ENCODE measurements at places on chromosomes 3 and 15. TPM values are rescaled to one million over a fixed set of nuclear protein-coding genes. Genes with fewer than 3 reads are reported as not detected.

NR1I2 gene
- total RNA-seq = not detected

NANOGP8 gene
- not detected for total RNA-seq

DNA sequence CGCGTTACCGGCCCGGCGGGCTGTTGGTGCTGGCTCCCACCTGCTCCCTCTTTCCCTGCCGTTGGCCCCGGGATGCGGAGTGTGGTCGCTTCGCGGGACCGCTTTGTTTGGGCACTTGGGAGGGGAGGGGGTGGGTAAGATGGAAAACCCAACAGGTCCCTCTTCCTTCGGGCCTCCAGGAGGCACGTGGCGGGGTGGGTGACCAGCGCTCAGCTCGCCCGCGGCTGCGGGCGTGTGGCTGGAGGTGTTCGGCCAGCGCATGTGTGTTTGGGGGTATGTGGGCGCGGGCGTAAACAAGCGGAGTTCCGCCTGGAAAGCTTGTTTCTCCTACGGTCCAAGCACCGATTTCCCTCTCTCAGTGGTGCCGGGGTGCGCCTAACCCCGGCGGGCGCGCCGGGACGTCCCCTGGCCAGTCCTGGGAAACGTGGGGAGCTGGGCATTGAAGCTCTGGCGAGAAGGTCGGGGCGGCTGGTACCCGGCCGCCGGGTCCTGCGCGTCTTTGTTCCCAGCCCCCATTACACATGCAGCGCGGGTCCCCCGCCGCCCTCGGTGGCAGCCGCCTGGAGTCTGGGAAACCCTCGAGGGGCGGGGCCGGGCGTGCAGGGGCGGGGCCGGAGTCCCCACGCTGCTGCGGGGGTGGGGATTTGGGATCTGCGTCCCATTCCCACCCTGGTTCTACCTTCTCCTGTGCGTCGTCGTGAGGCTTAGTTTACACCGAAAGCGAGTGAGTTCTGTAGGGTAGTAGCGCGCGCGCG, 1.4 kb downstream of the ACVR2B start:
- DNase-seq = peak; percentile 90

DNA sequence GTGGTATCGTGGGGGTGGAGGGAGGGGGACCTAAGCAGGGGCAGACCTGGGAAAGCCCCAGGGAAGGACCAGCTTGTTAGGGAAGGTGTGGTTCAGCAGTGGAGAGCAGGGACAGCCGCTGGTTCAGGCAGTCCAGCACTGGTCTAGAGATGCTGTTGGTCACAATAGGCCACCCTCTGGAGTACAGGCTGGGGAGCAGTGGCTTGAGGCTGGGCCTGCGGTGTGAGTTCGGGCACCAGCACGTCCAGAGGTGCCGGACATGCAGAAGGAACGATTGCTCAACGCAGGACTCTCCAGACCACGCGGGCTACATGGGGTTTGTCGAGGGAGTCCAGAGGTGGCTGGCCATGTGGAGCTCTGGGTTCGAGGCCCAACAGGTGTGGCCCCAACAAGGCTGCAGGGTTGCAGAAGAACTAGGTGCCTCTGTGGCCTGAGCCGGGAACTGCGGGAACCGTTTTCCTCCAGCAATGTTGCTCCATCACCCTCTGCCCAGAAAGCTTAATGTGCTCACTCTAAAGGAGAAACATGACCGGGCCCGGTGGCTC, 143.9 kb downstream of the APBA2 start:
- no peak for DNase-seq

DNA sequence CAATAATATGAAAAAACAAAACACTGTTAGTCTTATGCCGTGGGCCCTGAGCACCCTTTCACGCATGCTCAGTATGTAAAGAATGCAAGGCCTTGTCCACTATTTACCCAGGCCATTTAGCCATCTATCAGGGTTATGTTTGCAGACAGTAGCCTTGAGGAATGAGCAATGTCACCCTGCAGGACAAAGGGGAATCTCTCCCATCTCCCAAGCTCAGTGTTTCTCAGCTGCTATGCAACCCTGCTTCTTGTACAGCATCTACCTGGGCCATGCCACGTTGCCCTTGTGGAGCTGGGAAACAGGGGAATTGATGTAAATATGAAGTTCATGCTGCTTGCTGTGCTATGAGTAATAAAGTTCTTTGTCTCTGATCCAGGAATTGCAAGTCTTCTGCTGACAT, 51.5 kb upstream of the SLCO2A1 start:
- no peak for DNase-seq
